ENCODE measurements at places on chromosomes 6 and 20.

GRCh38 chr20:53981130-53981529, 89.3 kb downstream of the BCAS1 start:
- no peak for DNase-seq

DNA sequence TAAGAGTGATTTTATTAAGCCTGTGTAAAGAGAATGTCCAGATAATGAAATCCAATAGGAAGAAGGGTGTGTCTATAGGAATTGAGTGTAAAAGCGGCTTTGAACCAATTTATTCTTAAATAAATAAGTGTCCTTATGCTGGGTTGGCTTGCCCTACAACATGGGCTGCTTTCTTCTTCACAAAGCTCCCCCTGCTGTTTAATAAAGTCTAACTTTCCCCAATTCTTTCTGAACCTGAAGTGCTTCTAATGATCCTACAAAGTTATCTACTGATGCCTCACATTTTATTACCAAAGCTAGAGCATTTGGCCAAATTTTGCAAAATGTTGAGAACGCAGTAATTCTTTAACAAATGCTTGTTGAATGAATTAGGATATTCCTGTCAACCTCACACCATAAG, 36.3 kb upstream of the SIRT5 start:
- no peak for DNase-seq

DNA sequence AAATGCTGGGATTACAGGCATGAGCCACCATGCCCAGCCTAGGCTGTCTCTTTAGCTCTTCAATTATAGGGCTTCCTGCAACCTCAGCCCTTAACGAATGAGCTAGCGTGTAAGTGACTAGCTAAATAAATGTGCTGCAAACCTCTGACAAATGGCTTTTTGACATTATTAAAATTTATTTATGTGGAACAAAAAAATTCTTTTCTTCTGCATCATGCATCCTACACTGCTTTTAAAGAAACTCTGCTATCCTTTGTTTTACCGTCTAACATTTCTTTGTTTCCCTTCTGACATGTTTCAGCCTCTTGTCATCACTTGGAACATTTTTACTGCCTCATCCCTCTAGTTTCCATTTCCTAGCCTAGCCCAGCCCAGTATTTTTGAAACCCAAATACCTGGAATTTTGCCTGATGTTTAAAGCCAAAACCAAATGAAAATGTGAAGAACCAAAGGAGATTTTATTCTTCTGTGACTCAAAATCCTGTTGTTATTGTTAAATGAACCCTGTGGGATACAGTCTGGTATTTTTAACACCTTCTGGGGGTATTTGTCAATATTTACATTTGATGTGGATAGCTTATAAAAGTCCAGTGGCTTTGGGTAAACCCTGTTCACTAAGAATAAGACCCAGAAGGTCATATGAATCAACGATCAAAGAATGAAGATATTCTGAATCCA, 9.5 kb downstream of the NT5E start:
- no peak for DNase-seq

GRCh38 chr20:23970049-23970448, 18.5 kb downstream of the GGTLC1 start:
- DNase-seq: no peak

- no peak for DNase-seq
Measured at GRCh38 chr6:139376604-139377218, 2.3 kb upstream of the CITED2 start.

DNA sequence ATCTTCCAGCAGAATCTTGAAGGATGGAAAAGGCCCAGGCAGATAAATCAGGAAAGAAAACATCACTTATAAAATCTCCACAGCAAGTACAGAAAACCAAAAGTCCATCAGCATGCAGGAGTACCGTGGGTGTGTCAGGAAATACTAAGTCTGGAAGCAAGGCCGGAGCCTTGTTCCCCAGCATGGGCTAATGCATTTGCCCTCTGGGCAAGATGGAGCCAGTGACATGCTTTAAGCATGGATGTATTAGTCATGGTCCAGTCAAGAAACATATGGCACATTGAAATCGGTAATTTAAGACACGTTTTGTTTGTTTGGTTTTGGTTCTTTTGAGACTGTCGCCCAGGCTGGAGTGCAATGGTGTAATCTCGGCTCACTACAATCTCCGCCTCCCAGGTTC, 506.0 kb upstream of the JARID2 start:
- no peak for DNase-seq

GRCh38 chr20:9353180-9353915, 161.0 kb upstream of the LAMP5 start:
- DNase-seq: no peak

DNA sequence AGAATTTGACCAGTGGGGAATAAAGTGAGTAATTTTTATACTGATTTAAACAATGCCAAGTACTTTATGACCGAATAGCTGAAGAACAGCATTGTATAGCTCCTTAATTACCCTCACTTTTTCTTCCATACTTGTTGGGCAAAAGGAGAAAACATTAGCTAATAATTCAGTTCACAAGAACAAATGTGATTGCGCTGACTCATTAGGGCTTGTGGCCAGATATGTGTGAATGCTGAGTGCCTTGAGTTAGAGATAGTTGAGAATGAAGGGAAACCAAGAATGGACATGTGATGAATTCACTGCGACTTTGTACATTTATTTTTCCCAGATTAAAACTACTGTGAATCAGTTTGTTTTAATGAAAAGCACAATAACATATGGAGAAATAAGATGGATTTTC, 669.4 kb downstream of the TFAP2A start:
- no peak for DNase-seq

DNA sequence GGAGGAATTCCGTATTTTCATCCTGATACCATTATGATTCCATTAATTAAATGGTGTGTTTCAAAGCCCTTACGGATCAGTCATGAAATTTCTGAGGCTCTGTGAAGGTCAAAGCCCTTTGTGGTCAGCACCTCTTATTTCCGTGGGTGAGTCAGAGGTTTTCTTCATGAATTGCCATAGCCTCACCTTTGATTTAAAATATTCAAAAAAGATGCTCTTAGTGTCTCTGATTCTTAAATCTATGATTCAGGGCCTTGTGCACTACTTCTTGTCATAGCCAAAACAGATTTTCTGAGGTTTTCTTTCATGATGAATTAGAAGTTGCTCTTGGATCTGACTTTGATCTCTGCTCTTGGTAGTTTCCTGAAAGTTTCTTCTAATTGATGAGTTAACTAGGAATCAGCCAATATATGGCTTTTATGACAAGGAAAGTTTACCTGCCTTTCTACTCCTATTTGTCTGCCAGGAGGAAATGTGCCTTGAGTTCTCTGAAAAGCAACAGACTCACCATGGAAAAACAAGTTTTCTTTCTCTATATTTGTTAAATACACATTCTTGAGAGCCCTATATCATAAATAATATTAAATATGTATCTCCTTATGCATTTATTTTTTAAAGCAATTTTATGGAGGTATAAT, 613.0 kb downstream of the UTRN start:
- no peak for DNase-seq

DNA sequence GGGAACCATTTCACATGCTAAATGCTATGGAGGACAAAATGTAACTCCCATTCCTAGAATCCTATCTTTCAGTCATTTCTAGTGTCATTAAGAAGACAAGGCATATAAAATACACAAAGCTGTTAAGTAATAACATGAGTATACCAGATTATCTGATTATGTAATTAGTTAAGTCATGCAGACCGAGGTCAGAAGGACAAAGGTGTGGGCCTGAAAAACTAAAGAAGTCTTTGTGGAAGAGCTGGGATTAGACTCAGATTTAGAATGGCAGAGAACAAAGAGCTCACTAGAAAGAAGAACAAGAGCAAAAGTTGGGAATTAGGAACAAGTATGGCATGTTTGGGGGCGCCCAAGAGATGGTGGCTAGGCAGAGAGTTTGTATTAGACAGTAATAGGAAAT, 37.0 kb downstream of the EFHC1 start:
- no peak for DNase-seq

DNA sequence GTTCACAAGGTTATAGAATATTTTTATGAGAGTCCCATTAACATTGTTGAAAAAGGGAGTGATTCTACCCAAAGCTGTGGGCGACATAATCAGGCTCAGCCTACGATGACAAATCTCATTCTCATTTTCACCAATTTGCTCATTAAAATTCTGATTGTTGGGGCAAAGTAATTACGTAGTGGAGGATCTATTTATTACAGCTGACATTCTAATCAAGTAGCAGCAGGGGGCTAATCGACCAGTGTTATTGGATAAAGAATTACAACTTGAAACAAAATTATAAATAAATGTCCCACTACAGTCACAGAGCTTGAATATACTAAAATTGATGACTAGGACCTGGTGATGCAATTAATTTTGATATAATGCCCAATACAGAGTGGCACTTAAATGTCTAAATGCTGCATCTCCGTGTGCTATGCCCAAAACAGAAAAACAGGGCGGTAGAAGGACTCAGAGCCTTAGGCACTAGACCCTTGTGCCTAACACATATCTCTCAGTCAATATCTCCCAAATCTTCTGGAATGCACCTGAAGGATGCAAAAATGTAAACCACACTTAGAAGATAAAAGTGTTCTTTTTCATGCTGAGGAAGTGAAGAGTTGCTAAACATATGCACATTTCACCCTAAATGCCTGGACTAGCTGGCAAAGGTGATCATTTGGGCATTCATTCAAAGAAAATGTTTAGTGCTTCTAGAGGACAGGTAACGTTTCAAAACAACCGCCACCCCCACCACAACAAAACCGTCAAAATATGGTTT, 88.3 kb downstream of the CD24 start:
- DNase-seq: no peak

DNA sequence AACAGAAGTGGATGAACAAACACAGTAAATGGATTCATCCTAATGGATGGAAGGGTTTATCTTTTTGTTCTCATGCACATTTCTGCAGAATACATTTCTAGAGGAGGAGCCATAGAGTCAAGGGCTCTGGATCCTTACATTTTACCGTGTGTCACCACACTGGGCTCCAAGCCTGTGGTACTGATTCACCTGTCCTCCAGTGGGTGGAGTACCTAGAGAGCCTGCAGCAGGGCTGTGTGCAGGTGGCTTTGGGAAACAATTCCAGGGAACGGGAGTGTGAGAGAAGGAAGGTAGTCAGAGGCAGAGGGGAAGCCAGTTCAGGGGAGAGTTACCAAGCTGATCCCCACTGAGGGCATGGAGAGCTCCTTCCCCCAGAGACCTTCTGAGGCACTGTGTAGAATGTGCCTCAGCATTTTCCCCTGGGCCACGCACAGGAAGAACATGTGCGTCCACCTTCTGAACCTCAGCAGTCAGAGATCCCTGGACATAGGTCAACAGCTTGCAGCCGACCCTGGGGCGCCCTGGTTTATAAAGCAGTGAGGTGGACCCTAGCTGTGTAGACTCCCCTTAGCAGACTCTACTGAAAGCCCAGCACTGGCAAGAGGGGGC, 85.3 kb upstream of the SLC22A23 start:
- DNase-seq: no peak

GRCh38 chr20:539848-540247, 3.7 kb downstream of the CSNK2A1 start:
- DNase-seq: no peak

DNA sequence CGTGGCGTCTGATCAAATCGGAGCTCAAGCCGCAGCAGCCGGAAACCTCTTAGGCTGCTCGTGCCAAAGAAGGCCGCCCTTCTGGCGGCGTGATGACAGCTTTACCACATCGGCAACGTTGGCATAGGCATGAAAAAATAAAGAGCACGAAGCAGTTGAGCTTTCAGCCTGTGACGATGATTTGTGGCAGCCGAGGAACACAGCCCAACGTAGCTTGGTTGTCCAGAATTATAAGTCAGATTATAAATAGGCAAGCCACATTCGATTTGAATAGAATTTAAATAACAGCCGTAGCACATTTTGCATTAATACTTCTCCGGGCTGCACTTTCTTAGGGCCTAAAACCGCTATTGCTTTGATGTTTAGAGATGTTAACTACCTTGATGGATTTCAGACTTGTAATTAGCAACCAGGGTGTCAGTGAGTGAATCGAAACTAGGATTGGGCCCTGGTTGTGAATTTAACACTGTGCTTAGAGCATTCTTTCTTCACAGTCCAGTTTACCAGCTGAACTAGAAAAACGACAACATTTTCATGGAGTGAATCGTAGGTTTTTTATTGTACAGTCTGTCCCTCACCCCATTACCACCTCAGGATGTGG, 864 bp upstream of the BCLAF1 start:
- DNase-seq: peak; percentile 90

DNA sequence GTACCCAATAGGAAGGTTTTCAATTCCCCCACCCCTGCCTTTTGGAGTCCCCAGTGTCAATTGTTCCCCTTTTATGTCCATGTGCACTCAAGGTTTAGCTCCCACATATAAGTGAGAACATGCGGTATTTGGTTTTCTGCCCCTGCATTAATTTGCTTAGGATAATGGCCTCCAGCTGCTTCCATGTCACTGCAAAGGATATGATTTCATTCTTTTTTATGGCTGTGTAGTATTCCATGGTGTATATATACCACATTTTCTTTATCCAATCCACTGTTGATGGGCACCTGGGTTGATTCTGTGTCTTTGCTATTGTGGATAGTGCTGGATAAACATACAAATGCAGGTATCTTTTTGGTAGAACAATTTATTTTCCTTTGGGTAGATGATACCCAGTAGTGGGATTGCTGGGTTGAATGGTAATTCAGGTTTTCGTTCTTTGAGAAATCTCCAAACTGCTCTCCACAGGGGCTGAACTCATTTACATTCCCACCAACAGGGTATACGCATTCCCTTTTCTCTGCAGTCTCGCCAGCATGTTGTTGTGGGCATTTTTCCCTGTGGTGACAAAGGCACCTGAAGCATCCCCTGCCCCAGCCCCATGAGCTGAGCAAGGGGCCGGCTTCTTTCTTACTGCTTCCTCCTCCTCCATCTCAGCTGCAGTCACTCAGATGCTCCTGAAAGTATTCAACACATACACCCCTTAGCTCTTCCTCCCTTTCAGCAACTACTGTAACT, 66.7 kb downstream of the ELOVL2 start:
- DNase-seq: no peak

DNA sequence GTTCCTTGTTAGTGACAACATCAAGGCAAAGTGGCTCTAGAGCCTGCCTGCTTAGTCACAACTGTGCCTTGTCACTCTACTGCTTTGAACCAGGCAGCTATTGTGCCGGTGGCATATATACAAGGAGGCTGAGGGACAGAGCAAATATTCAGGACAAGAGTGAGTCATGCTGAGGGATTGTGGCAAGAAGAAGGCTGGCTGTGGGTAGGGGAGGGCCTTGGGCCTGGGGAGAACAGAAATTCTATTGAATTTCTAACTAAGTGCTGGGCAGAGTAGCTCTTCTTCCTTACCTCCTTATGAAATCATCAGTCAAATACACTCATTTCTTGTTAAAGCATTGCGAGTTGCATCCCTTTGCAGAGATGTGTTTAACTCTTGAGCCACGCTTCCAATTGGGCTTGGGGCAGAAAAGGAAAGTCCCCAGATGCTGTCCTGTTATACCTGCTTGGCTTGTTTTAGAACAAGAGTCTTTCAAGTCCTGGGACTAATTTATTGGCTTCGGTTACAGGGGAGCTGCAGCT, 59.7 kb downstream of the PFDN4 start:
- no peak for DNase-seq

GRCh38 chr6:15476631-15477380, 186.0 kb downstream of the DTNBP1 start:
- DNase-seq: no peak

- DNase-seq: no peak
Measured at GRCh38 chr6:150925976-150926375, 60.5 kb downstream of the MTHFD1L start.
